NCI-H2029 (cell line): ENCODE measurements at places on chromosomes 7 and 10.

- no peak for DNase-seq
Observed at GRCh38 chr7:157158400-157158799, 19.7 kb downstream of the UBE3C start.

DNA sequence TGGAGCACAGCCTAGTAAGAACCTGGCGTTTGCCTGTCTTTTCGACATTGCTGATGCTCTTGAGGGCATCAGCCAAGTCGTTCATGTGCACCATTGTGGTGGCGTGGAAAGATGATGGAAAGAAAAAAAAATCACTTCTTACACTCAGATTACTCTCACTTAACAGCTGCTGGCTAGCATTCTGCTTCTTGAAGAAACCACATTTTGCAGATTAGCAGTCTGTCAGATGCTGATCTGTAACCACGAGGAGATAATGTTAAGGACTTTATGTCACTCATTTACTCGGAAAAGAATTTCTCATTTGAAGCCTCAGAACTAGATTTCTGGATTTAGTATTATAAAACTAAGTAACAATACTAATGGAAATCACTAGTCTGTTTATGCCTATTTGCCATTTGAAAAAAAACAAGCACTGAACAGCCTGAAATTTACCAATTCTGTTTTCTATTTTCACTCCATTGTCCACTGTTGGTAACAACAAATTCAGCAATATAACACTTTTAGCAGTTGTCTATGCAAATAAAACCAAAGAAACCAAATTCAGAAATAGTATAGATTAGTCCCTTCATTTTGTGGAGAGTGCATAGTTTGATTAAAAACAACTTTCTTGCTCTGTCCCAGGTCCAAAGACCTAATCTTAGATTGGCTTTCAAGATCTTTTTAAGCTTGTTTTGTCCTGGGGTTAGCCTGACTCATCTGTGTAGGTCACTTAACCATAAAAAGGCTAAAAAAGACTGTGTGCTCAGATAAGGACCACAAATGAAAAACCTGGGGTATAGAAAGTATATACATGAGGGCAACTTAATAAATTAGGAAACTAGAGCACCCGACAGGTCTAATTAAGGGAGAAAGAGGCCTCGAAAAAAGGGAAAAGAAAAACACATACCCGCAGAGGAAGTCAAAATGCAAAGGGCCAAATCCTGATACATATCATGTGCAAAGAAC lies 67.5 kb downstream of the NT5C2 start:
- no peak for DNase-seq

DNA sequence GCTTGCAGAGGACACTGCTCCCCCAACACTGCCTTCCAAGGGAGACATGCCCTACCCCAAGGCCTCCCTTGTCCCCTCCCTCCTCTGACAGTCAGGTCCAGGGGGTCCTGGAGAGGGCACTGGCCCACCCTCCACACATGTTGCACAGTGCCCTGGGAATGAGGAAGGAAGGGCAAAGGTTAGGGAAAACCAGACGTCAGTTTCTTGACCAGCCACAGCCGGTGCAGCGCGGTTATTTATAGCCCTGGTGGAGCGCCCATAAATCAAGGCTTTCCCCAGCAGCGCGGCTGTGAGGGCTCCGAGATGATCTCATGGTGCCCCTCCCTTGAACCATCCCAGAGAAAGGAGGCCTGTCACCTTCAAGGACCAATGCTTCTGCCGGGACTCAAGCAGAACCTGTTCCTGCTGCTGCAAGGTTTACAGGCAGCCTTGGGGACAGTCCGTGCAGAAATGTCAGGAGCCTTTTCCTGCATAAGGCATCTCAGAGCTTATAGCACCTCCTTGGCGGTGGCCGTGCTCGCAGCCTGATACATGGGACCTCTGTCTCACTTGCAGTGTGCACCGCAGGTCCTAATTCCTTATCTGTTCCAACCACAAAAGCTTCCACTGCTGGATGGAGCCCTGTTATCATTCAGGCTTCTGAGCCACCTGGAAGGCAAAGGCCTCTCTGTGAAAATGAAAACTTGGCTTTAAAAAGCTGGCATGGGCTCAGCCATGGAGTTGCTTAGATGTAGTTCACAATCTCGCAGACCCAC lies 127.3 kb downstream of the LHPP start:
- no peak for DNase-seq

DNA sequence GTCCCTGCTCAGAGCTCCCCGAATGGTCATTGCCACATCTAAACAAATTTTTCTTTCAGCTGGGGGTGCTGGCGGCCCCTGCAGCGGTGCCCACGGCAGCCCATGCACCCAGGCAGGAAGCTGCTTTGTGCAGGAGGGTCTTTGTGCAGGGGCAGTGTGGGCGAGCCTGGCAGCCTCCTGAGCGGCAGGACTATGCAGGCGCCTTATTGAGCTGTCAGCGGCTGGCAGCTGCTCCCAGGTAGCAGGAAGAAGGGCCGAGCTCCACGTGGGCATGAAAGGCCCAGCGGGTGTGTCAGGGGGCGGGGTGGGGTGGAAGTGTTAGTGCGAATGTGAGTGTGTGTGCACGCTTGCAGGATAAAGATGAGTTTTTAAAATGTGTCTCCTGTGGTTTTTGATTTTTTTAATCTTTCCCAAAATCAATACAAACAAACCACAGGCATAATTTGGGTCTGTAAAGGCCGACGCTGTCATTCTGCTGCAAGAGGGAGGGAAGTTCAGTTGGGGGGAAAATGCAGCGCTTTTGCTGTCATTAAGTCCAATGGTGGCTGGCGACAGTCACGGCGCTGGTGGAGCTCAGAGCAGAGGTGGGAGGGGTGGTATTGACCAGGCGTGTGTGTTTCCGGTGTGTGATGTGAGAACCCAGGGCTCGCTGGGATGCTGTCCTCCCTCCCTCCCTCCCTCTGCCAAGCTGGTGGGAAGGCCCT lies 83.9 kb downstream of the LHPP start:
- peak; percentile 80 for DNase-seq

GRCh38 chr10:78759456-78760120 lies 309.2 kb upstream of the ZMIZ1 start:
- no peak for DNase-seq

- no peak for DNase-seq
Observed at GRCh38 chr10:113644185-113645120, 19.4 kb downstream of the NRAP start.

DNA sequence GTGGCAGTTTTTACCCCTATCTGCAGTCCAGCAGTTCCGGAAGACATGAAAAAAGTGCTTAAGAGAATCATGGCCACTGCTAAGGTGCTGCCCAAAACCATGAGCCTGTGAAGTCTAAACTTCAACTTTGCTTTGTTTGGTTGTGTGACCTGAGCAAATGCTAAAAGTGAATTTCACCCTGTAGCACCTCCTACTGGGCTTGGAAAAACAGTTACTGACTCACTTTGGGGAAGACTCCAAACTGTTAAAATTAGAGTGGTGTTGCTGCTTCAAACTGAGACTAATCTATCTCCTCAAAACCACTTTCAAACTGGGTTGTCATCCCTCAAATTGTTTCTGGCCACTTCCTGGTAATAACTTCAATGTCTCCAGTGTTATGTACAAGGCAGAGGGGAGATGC lies 21.3 kb downstream of the MKX start:
- DNase-seq = no peak

- no peak for DNase-seq
Observed at GRCh38 chr7:85773116-85773728, 586.4 kb upstream of the SEMA3D start.

DNA sequence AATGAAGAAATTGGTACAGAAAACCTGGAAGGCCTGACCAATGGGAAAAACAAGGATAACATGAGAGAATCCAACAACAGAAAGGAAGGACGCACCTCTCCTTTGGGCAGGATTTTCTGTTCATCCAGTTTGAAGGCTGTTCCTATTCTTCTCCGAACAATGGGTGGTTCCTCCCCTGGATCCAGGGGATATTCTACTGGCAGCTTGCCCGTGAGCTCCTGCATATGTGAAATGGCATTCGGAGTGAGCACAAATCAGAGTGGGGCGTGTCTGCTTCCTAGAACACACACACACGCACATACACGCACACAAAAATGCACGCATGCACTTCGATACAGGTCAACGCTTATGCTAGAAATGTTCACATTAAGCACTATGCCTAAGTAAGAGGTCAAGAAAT lies 83.5 kb downstream of the PRPF18 start:
- no peak for DNase-seq

DNA sequence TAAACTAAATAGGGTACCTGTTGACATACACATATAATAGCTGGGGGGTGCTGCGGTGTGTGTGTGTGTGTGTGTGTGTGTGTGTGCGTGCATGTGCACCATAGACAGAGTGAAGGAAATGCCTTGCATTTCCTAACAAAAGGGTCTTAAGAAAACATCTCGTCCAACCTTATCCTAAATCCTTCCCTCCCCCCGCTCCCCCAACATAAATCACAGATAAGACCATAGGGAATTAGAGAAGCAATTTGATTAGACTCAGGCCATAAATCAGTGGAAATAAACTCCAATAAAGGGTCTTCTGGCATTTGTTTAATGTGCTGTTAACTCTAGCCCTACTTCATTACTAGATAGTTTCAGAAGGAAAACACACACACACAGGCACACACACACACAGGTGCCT lies 148.5 kb downstream of the PPP1R17 start:
- no peak for DNase-seq

DNA sequence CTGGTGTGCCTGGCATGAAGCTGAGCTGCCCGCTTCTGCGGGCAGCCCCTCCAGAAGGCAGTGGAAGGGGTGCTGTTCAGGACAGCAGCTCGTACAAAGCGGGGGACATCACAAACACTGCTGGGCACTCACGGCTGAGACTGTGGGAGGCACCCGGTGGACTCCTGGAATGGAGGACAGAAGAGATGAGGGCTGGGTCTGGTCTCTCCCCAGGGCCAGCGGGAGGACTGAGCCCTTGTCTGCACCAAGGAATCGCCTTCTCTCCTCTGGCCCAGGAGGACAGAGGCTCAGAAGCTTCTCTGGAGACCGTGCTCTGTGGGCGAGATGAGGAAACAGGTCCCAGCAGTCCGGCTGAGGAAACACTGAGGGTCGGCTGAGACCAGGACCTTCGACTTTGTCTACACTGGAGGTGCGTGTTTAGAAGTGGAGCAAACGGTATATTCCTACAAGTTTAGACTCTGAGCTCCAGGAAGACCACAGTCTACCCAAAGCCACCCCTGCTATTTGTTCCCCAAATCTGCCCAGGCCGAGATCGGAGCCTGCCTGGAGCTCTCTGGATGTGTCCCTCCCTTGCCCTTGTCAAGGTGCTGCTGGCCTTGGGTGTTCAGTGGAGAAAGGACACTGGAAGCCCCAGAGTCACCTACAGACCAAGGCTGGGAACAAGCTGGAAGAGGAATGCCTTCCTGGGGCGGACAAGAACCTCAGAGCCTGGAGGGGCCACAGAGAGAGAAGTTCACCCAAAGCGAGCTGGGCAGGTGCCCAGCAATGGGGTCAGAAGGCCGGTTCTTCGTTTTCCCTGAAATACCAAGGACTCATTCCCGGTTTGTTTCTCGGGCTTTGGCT lies 12.9 kb upstream of the INPP5A start:
- no peak for DNase-seq

DNA sequence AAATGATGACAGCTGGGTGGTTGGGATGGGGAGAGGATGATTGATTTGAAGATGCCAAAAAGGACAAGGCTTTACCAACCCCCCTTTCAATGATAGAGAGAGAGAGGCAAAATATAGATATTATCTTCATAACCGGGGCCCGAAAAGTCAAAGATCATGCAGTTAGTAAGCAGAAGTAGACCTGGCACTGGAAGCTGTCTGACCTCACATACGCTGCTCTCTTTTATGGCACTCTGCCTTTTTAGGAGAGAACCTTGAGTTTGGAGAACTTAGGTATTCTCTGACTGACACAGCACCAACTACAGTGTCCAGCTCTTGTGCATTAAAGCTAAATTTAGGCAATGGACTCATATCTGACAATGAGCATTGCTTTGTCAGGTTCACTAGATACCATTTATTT lies 30.7 kb downstream of the CNNM2 start:
- DNase-seq = no peak

DNA sequence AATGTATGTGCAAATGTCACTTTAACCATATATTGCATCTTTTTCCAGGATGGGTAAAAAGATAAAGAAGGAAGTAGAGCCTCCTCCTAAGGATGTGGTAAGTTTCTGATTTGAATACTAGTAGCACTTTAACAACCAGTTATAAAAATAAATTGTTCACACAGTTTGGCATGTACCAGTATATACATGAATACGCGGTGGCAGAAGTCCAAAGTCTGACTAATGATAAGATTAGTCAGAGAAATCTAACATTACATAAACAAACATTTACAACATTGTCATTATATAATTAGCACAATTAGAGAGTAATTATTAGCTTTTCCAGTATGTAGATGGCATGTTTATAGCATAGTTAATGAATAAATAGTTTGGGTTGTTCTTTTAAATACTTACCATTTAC lies 4.1 kb downstream of the ARMC3 start:
- DNase-seq = no peak

GRCh38 chr7:142745091-142745635 lies 4.1 kb upstream of the PRSS1 start:
- no peak for DNase-seq

DNA sequence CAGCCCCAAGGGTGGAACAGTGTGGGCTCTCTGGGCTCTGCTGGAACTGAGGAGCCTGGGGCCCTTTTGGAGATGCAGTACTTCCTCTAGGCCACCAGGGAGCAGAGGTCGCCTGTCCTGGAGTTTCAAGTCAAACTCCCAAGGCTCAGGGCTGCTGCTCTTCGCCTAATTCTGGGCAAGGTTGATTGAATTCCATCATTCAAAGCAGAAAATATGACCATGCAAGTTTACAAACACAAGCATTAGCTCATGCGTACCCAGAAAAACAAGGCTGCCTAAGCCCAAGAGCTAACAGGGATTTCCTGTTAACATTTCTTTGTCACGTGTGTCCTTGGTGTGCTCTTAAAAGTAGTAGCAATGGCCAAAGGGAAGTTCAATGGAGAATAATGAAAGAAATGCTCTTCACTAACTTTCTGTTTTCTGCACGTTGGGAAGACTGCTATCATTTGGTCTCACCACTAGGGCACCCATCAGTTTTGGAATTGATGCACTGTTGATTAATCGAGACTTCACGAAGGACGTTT lies 20.1 kb downstream of the LDB3 start:
- DNase-seq = no peak

DNA sequence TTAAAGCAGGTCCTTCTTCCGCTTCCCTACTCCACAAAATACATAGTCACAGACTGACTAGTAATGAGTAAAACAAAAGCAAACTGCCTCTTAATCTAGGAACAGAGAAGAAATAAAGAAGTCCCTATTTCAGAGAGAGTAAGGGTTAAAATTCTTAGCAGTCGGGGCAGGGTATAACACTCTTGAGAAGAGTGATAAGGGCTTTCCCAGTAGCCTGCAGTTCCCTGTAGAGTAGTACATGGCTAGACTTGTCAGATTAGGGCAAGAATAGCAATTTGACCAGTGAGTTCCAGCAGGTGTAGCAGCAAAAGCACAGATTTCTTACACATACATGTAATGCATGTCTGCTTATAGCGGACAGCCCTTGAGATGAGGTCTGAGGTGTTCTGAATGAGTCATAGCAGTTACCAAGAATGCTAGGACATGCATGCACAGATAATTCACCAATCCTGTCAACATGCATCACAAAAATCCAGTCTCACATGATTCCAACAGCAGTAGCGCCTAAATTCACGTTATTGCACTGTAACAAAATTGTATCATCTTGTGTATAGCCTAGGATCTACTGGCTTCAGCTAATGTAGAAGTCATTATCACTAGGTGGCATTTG lies 40.7 kb downstream of the BTRC start:
- no peak for DNase-seq

- no peak for DNase-seq
Observed at GRCh38 chr7:29488977-29489376, 74.7 kb upstream of the PRR15 start.
